Activated naive CD8-positive, alpha-beta T cell treated with anti-CD3 and anti-CD28 coated beads, Interleukin-2, amount 50 U/mL, for 16 hours (primary cell): ENCODE measurements at places on chromosomes 16 and 17.

DNA sequence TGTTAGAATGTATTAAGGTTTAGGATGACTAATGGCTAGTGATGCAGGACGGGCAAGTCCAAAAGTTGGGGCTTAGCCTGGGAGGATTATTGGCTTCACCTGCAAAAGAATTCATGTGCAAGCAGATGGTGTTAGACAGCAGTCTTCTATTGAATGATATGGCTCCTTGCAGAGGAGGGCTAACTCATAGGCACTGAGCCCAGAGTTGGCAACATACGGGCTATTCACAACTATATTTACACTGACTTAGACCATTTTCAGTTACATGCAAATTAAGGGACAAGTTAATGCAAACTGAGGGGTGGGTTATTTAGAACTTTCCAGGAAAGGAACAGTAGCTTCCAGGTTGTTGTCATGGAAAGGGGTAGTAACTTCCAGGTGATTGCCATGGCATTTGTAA, 1017.1 kb upstream of the EEF2KMT start:
- no peak for DNase-seq

DNA sequence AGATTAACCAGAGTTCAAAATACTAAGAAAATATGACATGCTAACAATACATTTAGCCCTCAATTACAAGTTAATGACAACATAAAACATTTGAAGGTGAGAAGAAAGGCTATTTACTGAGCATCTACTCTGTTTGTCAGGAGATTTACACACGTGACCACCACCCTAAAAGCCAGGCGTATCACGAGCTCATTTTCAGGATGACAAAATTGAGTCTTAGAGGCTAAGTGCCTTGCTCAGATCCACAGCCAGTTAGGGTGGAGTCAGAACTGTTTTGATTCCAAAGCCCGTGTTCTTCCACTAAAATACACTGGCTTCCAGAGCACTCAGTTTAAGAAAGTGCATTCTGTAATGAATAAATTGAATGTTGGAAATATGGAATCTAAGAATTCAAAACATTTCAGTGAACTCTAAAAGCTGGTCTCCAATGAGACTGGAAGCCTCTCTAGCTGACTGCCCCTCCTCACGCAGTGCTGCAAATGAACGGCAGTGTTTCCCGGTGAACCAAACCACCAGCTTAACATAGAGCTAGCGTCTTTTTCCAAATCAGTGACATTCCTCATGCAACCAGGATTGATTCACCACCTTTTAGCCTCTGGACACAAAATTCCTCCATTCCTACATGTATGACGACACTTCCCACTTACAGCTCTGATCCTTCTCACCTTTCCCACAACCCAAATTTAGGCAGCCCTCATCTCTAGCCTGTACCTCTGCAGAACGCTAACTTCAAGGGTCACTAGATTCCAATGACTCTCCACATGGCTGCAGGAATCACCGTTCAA, 5.9 kb downstream of the ZDHHC7 start:
- no peak for DNase-seq

DNA sequence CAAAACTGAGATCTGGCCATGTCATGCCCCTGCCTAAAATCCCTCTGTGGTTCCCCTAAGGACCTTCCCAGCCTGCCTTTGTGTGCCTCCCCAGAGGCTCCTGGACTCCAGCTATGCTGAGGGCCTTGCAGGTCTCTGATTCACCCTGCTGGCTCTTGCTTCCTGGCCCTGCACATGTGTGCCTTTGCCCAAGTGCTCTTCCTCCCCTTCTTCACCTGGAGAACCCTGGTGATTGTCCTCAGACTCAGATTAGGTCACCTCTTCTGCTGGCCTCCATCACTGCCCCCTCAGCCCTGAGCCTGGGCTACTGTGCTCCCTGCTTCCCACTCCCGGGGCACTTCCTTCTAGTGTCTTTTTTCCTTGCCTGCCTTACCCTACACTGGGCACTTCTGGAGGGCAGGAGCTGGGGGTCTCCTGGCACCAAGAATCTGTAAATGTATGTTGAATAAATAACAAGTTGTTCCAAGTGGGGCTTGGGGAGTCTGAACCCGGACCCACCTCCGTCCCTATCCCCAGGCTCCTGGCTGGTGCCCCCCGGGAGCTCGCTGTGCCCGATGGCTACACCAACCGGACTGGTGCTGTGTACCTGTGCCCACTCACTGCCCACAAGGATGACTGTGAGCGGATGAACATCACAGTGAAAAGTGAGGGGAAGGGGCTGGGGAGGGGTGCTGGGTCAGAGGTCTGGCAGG, 7.8 kb downstream of the ITGA3 start:
- no peak for DNase-seq

DNA sequence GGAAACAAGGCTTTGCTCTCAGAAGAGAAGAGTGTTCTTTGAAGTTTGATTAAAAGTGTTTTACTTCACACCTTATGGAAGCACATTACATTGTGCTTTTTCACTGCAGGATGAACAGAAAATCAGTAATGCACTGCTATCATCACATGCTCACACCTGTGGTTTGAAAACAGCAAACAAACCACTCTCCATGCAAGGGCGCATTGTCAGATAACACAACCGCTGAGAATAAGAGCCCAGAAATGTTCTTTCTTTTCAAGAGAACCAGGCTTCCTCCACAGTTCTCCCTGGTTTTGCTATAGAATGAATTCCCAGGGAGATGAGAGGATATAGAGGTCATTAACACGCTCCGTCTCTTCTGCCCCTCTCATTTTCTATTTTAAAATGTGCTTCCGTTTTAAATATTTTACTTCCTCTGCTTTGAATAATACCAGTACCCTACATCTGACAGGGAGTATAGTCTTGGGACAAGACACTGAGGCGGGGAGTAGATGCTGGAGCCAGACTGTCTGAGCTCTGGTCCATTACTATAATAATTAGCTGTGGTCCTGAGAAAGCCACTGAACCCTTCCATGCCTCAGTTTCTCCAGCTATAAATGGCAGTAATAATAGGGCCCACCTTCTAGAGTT, 71.6 kb downstream of the CDK5R1 start:
- DNase-seq, result no peak

GRCh38 chr17:29133121-29133713, 47.0 kb downstream of the MYO18A start:
- no peak for DNase-seq

GRCh38 chr17:58192612-58193011, at the start of gene EPX:
TSS of gene EPX (plus strand) at chr17:58192726. CDS start at chr17:58192847, 121 bp downstream.
- no peak for DNase-seq

GRCh38 chr17:50190293-50190602, 11.2 kb downstream of the COL1A1 start:
- DNase-seq, result no peak

- DNase-seq, result no peak
Observed at GRCh38 chr17:81707725-81708646, 4.1 kb upstream of the SLC25A10 start.

DNA sequence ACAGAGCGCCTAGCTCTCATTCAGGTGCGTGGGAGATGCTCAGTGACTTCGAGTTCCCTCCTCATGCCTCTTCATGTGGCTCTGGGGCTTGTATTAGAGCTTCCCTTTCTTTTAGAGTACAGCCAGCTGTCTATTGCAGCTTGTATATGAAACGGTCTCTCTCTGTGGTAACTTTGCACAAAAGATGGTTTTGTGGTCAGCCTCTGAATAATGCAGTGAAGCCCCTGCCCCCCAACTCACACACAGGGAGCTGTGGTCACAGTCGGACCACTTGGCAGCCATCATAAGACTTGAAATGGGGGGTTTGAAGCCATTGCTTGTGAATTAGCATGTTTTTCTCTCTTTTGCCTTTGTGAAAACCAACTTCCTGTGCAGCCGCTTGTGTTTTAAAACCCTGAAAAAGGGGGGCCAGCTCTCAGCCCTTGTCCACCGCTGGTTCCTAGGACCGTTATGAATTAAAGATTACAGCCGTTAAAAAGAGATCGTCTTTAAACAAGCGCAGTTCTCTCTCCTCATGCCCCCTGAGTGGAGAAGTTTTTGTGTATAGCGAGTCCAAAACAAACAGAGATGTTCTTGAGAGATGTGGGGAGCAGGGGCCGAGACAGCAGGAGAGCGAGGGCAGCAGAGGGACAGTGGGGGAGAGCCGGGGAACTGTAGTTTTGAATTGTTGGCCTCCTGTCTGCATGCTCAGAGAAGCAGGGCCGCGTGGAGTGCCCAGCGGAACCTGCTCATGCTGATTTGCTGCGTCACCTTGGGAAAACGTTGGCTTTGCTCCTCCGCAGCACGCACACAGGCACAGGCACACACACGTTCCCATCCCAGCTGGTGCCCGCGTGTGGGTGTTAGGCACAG, 199.0 kb downstream of the MSI2 start:
- DNase-seq, result no peak

DNA sequence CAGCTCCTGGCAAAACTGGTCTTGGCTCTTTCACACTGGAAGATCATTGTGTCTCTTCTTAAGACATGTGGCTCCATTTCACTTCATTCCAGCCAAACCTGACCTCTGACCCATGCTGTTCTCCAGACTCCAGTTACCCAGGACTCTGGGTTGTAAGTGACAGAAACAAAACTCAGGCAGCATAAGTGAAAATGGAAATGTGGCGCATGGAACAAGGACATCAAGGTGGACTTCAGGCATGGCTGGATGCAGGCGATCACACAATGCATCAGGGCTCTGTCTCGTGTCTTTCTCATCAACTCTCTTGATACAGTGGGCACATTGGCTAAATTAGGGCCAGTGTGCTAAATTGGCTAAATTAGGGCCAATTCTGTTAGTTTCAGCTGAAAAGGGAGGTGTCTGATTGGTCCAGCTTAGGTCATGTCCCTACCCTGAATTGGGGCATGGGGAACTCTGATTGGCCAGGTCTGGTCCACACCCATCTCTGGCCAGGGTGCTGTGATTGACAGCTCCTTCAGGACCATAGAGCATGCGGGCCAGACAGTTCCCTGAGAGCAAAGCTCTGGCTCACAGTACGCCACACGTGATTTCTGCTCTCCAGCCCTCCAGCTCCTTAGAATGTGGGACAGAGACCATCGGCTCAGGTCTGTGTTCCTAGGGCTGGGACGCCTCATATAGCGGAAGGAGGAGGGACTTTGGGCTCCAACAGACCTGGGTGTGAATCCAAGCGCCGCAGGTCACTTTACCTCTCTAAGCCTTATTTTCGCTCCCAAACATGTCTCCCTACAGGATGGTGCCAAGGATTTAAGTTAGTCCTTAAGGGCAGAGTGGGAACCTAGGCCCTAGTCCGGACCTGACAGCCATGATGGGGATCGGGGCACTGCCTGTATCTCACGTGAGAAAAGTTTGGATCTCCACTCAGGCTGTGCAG, 17.5 kb downstream of the SOCS1 start:
- no peak for DNase-seq

DNA sequence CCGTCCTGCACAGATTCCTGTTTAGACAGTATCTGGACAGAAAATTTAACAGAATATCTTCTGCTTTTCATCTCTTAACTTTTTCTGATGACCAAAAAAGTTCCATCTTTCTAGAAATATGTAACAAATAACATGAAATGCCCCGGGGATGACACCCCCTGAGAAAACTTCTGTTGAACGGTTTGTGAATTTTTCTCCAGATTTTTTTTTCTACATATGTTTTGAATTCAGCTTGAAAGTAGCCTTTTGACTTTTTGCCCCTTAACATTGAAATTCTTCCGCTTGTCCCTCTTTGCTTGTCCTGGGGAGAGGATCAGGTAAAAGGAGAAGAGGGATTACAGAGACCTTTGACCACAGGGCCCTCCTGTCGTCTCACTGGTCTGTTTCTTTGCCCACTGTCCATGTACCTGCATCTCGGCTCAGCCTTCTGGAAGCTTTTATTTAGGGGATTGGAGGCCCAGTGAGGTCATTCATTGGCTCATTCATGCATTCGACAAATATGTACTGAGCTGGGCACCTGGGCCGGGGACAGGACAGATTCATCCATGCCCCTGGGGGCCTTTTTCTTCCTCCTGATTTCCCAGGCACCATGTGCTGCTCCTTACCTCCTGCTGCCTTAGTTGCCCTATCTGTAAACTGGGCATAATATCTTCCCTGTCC, 19.6 kb upstream of the CPNE2 start:
- no peak for DNase-seq

DNA sequence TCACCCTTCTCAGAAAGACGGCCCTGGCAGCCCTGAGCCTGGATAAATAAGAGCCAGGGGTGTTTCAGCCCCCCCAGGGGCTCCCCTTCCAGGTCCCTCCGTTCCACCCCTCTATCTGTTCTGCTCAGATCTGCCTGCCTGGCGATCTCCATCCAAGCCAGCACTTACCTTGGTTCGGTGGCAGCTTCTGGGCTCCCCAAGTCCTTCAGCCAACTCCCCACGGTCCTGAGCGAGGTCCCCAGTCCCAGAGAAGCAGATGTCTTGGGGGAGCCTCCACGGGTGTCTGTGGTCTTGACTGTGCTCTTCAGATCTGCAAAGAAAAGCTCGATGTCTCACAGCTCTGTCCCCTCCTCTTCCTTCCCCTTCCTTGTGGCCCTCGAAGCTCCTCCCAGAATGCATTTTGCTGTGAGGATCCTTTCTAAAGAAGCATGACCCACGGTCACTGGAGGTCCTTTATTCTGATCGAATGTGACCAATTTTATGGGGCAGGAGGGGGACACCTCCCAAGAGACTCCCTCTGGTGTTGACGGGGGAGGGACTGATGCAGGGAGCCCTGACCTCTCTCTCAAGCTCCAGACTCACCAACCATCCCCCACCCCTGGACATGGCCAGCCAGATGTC, at the start of gene PIK3R6:
PIK3R6 (minus strand) TSS at position 314 of the 621 bp plus-strand sequence. CDS start 17,880 bp downstream, outside the sequence.
- DNase-seq, result no peak

DNA sequence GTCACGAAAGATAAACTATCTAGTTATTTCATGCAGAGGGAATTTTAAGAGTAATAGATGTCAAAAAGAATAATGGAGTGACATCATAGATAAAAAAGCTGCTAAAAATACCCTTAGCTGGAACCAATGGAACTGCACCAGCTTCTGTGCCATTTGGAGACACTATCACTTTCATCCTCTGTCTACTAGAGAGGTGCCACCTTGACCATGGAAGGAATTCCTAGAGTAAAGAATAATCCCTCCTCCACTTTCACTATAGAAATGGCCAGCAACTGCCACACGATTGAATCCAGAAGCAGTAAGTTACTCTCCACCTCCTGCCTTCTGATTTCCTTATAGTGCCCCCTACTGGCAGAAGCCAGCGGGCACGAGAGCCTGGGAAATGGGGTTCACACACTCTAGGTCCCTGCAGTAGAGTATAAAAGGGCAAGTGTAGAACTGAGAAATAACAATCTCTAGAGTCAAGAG, 2.8 kb upstream of the ALDH3A2 start:
- no peak for DNase-seq

GRCh38 chr17:9228408-9229159, 207.3 kb downstream of the NTN1 start:
- no peak for DNase-seq

DNA sequence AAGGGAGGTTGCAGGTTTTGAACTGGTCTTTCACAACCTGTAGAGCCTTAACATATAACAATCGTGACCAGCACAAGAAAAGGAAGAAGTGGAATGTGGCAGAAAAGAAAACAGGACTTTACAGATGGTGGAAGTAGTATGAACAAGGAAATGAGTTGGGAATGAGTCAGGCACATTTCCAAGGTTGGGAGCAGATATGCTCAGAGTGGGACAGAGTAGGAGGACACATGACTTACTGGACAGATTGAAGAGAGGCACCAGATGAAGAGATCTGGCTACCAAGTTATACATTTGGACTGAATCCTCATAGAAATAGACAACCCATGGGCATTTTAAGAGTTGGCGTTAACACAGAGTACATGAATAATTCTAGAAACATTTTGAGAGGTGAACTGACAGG, 95.3 kb downstream of the ZNF18 start:
- no peak for DNase-seq

GRCh38 chr16:66481081-66481942, 54.2 kb downstream of the BEAN1 start:
- no peak for DNase-seq

GRCh38 chr16:54504372-54504771, 217.8 kb upstream of the IRX3 start:
- DNase-seq, result no peak

GRCh38 chr17:68036304-68037147, 991 bp downstream of the KPNA2 start:
- DNase-seq, result no peak
